ENCODE measurements at places on chromosomes 5 and 9.

DNA sequence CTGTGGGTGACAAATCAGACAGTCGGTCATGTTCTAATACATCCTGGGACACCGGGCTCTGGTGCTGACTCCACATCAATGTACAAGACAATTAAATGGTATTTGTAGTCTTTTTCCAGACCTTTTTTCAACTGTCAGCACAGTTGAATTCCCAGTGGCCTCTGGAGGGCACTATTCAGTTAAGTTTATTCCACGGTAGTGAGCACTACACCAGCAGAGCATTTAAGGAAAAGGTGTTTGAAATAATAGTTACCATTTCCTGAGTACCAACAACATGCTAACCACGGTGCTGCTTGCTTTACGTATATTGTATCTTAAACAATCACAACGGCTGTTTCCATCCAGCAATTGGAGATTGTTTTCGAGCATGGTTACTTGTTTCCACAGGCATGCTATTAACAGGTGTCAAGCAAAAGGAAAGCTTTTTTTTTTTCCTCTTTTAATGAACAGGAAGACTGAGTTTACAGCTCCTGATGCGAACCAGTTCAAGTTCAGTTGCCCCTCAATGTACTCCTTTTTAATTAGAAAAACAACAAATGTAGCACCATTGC is 186.7 kb downstream of the PDZD2 start:
- no peak for DNase-seq

DNA sequence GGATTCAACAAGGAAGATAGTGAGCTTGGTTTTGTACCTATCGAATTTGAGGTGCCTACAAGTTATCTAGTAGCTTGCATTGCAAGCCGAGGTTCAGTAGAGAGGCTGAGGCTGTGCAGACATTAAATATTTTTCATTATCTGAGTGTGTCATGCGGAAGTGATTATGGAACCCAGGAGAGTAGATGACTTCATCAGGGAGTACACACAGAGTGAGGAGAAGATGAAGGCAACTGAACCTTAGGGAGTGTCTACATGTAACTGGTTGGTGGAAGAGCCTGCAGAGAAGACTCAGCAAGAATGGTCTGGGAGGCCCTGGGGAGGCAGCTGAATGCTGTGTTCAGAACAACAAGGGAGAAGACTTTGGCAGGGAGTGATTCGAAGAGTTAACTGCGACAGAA is 393.9 kb downstream of the ARHGEF28 start:
- no peak for DNase-seq

- DNase-seq, result no peak
Observed at GRCh38 chr5:2023196-2023595, 140.5 kb upstream of the IRX4 start.

DNA sequence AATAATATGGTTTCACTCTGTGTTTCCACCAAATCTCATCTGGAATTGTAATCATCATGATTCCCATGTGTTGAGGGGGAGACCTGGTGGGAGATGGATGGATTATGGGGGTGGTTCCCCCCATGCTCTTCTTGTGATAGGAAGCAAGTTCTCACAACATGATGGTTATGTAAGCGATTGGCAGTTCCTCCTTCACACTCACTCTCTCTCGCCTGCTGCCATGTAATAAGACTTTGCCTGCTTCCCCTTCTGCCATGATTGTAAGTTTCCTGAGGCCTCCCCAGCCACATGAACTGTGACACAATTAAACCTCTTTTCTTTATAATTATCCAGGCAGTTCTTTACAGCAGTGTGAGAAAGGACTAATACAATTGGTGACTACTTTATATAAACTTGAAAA is 48.4 kb downstream of the PTBP3 start:
- DNase-seq, result no peak

- DNase-seq, result no peak
Observed at GRCh38 chr9:18071651-18072060, 402.3 kb upstream of the ADAMTSL1 start.

DNA sequence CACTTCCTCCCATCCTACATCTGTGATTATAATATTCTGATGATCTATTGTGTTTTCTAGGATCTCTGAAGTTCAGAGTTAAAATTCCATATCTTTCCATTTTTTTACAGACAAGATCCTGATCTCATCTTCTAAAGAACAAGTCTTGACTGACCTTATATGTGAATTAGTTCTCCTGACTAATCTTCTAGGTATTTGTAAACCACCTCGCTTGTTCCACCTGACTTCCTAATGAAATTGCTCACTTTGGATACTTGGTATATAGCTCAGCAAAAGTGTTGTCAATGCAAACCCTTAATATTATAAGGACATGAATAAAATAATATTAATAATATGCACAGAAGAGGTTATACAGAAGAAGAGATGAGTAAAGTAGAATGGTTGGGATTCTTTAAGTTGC is 68.2 kb upstream of the NR4A3 start:
- no peak for DNase-seq

DNA sequence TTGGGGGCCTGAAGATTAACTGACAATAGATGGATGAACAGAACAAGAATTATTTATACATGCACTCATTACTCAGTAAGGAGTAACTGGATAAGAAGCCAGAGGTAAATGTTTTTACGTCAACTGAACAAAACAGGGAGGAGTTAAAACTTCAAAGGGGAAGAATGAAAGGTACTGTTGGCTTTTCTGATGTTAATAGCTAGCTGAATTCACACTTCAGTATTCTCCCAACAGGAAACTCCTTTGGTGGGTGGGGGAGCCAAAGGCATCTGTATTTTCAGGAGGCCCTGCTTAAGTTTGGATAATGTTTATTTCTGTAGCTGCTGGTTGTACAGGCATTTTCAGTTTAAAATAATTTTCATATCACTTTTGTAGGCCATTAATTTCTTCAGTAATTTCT is 23.2 kb upstream of the RFK start:
- DNase-seq, result no peak

- DNase-seq, result no peak
Observed at GRCh38 chr9:71636143-71636839, 132.0 kb downstream of the CEMIP2 start.

DNA sequence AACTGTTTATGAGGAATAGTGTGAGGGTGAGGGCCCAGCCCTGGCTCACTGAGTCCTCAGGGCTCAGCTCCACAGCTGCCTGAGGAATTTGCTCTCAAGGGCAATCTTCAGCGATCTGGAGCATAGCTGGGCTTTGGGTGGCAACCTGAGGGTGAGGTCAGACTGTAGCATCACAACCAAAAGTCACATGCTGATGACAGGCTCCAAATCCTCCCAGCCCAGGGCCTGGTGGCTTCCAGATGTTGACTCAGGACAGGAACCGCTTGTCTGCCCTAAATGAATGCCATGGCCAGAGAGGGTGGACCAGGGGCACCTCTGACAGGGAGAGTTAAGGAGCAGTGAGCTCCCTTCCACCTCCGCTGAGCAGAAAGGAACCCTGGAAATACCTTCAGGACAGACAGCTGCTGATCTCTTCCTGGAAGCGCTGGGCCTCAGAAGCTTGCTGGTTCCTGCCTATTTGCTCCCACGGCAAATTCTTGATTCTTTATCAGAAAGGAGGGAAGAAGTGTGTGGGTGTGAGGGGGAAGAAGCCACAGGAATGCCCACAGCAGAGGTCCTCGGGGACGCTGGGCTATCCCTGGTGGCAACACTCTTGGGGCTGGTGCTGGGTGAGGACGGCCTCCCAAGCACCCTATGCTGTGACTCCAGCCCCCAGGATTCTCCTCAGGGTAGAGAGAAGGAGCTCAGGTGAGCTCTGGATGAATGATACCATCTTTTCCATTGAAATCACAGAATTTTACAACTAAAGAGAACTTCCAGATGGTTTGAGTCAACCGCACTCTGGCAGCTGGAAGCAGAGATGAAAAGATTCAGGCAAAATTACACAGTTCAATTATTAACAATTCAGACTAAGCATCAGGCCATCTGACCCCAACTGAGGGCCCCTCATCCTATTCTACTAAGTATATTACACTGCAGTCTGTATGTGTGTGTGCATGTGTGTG is 13.8 kb upstream of the CTSL start:
- DNase-seq, result no peak

DNA sequence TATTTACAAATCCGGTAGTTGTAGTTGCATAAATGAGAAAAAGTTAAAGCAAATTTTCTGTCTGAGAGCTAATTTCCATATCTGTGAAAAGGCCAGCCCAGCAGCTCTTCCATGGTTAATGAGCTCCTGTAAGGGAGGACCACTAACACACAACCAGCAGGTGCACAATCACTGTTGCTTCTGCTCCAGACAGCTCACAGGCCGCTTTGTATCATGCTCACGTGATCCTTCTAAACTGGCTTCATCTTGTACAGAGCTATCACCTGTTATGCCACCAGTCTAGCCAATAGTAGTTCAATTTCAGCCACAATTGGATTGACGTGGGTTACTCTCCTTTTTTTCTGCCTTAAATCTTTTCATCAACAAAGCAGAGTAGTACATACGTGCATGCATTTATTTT is 38.3 kb upstream of the FBXL17 start:
- DNase-seq, result no peak

GRCh38 chr5:175800656-175801081 is 70.7 kb upstream of the CPLX2 start:
- DNase-seq, result no peak

GRCh38 chr5:78761840-78762239 is 113.3 kb upstream of the LHFPL2 start:
- no peak for DNase-seq

- no peak for DNase-seq
Observed at GRCh38 chr9:73575101-73576060, 423.7 kb downstream of the ANXA1 start.

DNA sequence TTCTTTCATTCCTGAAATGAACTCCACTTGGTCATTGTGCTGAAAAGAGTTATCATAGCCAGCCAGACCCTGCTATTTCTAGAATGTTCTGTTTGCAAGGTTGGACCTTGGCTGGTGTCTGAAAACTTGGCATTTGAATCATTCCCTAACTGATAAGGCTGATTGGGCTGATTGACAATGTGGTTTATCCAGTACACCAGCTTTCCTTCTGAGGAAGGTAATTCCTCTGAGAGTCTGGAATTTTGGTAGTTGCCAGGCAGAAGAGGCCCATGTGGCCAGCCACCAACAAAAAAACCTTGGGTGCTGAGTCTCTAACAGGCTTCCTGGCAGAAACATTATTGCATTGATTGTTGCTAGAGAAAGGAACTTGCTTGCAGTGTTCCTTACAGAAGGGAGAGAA is 15.3 kb downstream of the SEC61B start:
- DNase-seq, result no peak

DNA sequence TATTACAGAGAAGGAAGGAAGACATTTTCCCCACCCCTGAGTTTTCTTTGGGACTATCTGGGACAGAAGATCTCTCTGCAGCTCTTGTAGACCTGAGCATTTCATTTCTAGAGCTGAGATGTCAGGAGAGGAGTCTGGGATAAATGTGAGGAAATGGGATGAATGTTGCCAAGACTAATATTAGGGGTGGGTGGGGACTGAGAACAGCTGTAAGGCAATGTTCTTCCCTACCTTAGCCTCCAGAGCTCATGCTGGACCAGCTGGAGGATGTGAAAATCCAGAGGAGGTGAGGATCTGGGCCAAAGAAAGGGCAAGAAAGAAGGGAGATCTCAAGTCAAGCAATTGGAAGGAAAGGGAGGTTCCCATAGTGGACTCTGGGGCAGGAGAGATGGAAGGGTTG is 23.1 kb upstream of the FOXD1 start:
- no peak for DNase-seq

DNA sequence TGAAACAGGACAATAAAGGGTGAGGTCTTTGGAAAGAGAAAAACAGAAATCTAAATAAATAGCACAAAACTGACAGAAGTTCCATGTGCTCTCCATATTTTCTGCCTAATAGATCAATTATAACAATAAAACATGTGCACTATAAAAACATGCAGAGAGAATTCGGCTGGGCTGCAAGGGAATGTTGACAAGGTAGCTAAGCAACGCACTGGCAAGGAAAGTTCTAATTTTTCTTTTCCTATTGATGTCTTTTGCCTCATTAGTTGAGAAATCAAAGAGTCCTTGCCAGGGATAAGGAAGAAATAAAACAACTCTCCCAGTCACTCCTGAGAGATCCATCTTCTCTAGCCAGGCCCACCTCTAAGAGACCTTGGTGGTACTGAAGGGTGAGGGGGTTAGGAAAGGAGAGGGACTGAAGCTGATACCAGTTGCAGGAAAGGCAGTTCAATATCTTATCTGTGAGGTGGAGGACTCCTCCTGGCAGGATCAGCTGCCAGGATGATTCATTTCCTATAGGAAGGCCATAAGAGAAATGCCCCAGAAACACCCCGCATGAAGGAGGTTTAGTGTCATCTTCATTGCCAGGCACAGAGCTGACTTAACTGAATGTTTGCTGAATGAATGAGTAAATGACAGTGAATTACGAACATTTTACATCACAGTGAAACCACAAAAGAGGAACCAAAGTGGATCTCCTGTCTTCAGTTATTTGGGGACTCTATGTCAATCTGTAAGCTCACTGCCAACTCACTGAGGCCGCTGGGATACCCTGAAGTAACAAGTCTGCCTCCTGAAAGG is 63.7 kb upstream of the IFNK start:
- no peak for DNase-seq

DNA sequence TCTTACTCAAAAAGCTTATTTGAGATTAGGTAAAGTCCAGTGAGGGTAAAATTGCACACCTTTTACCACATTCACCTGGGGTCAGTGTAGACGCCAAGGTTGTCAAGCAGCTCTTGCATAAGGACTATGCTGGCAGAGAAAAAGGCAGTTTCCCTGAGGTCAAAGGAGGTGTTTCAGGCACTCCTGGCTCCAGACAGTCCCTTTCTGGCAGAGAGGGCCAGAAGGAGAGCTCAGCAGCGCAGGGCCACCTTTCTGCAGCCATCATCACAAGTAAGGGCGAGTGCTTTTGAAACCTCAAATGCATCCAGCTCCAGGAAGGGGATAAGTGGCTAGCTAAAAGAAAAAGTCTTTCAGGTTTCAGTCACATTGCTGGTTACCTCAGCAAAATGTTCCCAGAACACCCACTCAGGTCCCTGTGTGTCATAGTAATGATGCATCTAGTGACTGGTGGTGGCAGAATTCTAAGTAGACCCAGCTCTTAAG is 16.7 kb upstream of the IL13 start:
- DNase-seq, result no peak

GRCh38 chr5:160452036-160452435 is 30.4 kb downstream of the PTTG1 start:
- no peak for DNase-seq

Measured in activated B cell treated with CpG ODN at 0.5 μM for 24 hours (primary cell).